ENCODE measurements at places on chromosomes 2 and 18. TPM values are rescaled to one million over a fixed set of nuclear protein-coding genes. Genes with fewer than 3 reads are reported as not detected.

PSD4 gene
- total RNA-seq: 6.4 TPM

ALK gene
- total RNA-seq: 4.2 TPM

DAW1 gene
- 16.6 TPM for total RNA-seq

VSNL1 gene
- 215 TPM for total RNA-seq

NAT8 gene
- total RNA-seq: not detected

VWC2L gene
- total RNA-seq: 3.0 TPM

COBLL1 gene
- total RNA-seq: 23.7 TPM

NT5C1B gene
- total RNA-seq: not detected

SLC4A5 gene
- 22.3 TPM for total RNA-seq

CCDC121 gene
- 12.8 TPM for total RNA-seq

SLC11A1 gene
- 1.9 TPM for total RNA-seq

NEURL3 gene
- 0.28 TPM for total RNA-seq

CFAP65 gene
- total RNA-seq: 4.8 TPM

NEU2 gene
- not detected for total RNA-seq

FNDC4 gene
- 42.5 TPM for total RNA-seq

PHOSPHO2 gene
- total RNA-seq: 11.7 TPM

CROCC2 gene
- total RNA-seq: 4.4 TPM

SH2D6 gene
- total RNA-seq: 1.2 TPM
